ENCODE measurements at places on chromosomes 2 and 18. TPM values are rescaled to one million over a fixed set of nuclear protein-coding genes. Genes with fewer than 3 reads are reported as not detected.
A peak's percentile ranks its signal among the peaks of the same experiment; 100 is the strongest.

GRCh38 chr2:199446996-199447576, 10.7 kb downstream of the SATB2 start:
- DNase-seq, result no peak

DNA sequence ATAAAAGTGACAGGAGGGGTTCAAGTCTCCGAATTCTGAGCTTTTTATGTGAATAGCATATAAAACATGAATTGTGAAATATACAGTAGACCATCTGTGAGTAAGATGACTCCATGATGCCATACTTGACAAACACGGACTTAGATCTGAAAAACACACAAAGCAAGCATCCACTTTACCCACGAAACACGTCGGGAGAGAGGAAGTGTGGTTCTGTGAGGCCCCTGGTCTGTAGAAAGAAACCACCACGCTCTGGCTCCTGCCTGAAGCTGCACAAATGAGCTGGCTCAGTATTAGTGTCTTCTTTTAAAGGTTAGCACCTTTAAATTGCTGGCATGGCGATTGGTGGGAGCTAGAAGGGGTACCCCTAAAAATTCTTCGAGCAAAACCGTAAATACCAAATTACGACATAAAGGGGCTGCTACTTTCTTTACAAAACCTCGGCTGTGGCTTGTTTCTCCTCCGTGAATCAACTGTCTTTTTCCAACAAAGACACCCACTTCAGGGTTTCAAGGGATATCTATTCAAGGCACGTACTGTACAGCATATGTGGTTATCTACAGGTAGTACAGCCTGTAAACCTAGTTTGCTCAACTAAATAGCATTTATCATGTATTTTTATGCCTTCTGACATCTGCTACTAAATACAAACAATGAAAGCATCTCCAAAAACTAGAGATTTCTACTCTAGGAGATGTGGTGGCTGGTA, 70.9 kb downstream of the AFF3 start:
- no peak for DNase-seq

GRCh38 chr18:54765636-54766375, 62.5 kb upstream of the RAB27B start:
- no peak for DNase-seq

DNA sequence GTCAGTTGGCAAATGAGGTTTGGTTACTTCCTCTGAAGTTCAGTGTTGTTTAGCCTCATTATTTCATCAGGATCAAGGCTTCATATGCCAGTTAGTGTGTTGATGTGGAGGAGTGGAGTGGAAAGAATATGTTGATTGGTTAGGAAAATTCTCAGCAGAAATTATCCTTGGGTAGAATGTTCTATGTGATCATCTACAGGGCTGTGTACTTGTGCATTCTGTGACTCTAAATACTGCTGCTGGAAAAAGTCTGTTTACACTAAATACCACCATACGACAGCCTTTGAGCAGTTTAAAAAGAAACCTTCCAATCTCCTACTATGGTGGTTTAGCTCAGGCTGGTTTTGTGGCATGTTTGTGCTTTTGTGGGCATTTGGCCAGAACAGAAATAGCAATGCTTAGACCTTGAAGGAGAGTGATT, 25.8 kb downstream of the CAB39 start:
- DNase-seq, result no peak

DNA sequence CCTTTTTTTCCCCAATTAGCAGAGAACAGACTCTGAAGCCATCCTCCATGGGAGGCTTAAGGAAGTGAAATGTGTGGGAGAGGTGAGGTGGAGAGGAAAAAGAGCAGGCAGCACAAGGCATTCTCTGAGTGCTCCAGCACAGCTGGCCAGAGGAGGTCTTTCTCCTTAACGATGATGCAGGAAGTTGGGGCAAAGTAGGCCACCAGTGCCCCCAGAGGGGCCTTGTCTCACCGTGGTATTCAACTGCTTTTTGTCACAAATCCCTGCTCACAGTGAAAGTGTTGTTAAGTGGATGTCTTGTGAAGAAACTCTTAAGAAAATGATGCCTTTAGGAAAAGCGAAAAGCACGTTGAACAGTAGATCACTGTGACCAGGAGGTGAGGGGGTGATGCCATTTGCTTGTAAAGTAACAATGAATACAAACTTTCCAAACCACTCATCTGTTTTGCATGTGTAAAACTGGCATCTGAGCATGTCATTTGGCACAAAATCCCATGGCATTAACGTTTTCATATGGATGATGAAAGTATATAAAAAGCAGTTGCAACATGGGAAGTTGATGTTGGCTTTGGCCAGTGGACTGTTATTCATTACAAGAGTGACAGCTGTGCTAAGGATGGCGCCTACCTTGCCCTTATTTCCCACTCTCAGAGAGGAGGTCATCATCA, 49.2 kb upstream of the CDC42EP3 start:
- DNase-seq, result no peak

DNA sequence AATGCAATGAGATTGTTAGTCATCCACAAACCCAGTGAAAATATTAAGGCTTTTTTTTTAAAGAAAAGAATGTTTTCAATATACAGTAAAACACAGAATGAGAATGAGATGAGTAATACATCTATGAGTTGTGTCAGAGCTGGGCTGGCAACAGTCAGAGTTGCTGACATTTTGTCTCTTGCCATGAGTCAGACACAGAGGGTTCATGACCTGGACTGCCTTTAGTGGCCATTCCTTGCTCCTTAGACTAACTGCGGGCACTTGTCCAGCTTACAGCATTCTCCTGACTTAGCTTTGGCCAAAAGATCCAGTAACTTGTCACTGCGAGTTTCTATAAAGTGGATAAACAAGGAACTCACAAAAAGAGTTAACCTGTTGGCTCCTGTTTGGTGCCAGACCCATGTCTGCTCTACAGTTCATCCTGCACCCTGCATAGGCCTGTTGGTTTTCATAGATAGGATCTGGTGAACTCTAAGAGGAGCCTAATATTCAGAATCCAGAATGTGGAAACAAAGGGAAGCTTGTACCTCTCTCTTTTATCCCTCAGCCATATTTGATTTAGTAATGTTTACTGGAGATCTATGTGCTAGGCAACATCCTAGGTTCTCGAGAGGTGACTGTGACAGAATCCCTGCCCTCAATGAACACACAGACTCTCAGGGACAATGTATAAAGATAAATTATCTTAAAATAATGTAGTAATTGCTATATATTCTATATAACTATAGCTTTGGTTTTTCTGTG, 391.5 kb upstream of the VWC2L start:
- DNase-seq, result peak; percentile 41

DNA sequence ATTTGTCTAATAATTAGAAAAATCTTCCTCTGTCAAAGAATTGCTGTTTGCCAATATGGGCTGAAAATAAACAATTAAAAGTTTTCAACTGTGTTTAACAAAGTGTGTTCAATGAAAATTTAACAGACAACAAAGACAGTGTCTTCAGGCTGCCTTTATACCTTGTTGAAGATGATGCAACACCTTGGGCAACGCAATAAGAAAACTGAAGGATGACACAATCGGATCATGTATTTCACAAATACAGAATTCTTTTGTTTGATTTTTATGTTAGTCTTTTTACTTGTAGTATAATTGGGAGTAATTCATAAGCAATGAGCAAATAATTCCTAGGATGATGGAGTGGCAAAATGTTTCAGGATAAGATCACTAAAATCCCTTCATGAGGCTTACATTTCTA, 27.8 kb downstream of the CHN1 start:
- no peak for DNase-seq

- no peak for DNase-seq
Observed at GRCh38 chr2:8122520-8122919, 559.3 kb upstream of the ID2 start.

DNA sequence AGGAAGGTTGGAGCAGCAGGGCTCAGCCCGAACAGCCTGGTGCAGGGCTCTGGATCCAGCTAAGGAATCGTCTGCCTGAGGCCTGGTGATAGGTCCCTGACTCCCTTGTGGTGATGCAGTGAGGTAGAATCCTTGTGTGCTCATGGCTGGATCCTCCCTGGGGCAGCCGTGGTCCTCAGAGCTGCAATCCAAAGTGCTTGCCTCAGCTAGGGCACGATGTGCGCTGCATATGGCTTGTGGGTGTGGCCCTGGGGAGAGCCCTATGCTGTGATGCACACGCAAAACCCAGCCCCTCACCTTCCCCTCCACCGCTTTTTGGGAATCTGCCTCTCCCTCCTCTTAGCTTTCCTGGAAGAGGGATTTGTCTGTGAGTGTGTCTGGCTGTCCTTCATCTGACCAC, 142.2 kb downstream of the DYSF start:
- DNase-seq, result no peak

HOXD10 gene
- 0.29 TPM for total RNA-seq

SERPINB4 gene
- not detected for total RNA-seq

DYSF gene
- 0.93 TPM for total RNA-seq

FAM168B gene
- total RNA-seq, result 56.4 TPM

CIDEA gene
- total RNA-seq, result 8.8 TPM

Measured in lower leg skin (tissue), 4 donors.